ENCODE measurements at places on chromosomes 1 and 21.

GRCh38 chr1:173573596-173573995 is 29.3 kb downstream of the SLC9C2 start:
- DNase-seq: no peak

DNA sequence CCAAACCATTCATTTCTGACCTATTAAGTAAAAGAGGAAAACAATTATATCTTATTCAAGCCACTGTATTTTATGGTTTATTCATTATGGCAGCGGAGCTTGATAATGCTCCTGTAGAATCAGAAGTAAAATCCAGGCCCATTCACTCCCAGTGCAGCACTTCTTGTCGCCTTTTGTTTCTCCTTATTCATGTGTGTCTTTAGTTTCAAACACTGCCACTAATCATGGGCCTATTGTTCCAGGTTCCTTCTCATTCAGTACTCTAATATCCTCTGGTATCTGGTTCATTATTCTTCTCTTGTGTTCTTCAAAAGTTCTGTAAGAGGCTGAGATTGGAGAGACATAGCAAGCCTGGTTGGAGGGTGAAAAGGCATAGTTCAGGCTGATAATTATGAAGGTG is 218.3 kb downstream of the LRRIQ3 start:
- no peak for DNase-seq

DNA sequence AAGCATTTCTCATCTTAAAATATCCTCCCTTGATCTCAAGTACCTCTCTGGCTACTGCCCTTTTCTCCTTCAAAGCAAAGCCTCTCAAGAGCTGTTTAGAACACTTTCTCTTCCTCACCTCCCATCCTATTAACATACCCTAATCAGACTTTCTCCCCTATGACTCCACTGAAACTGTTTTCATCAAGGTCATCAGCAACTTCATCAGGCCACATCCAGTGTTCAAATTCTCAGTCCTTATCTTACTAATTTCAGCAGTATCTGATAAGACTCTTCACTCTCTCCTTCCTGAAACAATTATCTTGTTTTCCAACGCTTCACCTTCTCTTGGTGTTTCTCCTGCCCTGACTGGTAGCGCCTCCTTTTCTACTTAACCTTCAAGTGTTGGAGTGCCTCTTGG is 1.5 kb upstream of the RAP1A start:
- DNase-seq: no peak

- no peak for DNase-seq
These were observed 404 bp upstream of the CPLANE2 start for GRCh38 chr1:16237343-16237830.

GRCh38 chr1:183585038-183585437 is 5.2 kb downstream of the NCF2 start:
- DNase-seq: no peak

DNA sequence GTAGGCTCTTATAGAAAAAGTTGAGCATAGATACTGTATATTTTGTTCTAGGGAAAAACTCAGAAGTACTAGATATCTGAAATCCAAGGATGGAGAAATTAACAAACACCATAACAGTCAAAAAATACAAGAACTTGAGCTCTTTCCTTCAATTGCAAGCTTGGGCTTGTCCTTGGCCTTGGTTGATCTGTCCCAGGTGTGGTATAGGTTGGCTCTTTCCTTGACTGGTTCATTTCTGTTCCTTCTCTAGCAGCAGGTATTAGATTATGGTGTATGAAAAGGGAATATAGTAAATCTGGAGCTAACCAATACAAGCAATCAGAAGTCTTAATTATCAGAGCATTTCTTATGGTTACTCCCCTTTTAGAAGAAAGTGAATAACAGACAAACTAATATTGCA is 198.6 kb downstream of the GPATCH2 start:
- no peak for DNase-seq

GRCh38 chr21:17585875-17586450 is 26.7 kb downstream of the BTG3 start:
- DNase-seq: no peak

GRCh38 chr1:197096137-197096536 is 29.1 kb upstream of the F13B start:
- no peak for DNase-seq

- no peak for DNase-seq
These were observed 15.5 kb downstream of the AZIN2 start for GRCh38 chr1:33096363-33097005.

GRCh38 chr1:233406994-233407631 is 79.6 kb downstream of the MAP3K21 start:
- no peak for DNase-seq

DNA sequence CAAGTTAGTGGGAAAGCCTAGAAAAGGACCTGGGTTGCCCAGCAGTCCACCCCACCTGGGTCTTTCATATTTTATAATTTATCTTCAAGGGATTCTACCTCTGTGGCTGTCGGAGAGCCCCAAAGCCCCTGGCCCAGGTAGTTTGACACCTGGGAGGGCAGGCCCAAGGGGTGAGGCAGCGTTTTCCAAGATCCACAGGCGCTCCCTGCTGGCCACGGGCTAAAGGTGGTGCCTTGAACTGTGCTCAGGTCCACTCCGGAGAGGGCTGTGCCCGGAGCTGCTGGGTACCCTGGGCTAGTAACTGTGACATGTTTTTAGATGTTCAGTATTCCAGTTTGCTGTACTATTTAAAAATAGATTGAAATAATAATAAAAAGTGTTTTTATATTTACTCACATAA is 37.2 kb upstream of the CRNN start:
- no peak for DNase-seq

DNA sequence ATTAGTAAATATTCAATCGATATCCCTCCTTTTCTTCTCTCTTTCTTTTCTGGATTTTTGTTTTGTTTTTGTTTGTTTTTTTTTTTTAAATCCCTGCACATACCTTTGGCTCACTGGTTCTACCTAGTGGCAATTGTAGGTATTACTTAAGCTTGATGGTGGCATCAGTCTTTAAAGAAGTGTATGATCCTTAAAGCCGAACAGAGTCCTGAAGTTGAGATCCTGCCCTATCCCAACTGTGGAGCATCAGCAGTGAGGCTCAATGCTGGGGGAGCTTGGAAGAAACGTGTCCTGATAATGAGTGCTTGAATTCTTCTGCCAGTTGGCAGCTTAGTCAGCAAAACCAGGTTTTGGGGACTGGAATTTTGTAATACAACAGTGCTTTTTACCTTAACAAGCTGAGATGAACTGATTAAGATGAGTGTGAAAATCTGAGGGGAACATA is 60.8 kb downstream of the FASLG start:
- no peak for DNase-seq

DNA sequence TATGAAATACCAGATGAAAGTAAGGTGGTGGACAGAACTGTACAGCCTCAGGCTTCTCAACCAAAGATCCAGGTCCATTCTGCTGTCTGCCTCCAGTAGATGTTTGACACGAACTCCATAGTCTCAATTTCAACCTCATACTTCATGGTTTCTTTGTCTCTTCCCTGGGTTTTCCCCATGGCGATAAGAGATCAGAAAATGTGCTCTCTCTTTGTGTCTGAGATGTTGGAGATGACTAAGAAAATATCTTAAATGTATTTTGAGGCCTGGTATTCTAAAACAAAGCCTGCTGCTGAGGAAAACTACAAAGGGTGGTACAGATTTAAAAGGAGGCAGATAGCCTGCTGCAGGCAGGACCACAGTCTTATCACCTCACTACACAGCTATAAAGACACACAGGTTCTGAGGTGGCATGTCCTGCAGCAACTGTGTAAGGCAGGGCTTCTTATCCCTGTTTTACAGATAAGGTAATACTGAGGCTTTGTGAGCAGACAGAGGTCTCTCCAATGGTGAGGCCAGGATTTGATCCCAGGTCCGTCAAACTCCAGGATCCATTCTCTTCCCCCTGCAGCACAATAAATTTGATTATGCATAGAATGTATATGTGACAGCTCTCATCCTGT is 40.0 kb upstream of the CACNA1E start:
- no peak for DNase-seq

DNA sequence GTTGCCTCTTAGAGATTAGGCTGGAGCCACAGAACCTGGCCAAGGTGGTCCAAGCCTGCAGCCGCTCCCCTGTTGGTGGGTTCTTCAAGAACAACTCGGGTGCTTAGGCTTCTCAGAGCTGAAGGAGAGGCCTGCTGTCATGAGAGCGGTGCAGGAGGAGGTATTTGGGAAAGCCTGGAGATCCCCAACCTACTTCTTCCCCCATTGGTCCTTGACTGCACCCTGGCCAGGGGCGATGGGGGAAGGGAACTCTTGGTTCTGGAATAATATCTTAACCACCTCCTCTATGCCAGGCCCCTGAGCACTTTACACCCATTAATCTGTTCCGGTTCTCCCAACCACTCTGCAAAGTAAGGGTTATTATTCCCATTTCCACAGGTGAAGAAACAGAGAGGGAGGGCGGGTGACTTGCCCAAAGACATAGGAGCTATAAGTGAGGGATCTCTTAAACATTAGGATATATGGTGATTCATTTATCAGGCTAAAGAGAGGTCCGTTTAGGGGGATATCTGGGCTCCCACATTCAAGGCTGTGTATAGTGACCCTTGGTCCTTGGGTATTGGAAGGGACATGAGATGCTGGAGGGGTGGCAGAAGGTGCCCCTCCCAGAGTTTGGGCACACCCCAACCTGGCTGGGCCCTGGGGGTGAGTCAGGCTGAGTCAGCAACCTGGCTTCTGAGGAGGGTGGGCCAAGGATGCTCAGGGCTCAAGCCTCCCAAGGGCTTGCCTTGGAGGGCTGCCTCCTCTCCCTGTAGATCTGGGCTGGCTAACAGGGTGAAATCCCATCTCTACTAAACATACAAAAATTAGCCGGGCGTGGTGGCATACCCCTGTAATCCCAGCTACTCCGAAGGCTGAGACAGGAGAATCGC is 5.2 kb downstream of the TRNP1 start:
- no peak for DNase-seq

- no peak for DNase-seq
These were observed 5.1 kb downstream of the KCNJ15 start for GRCh38 chr21:38261851-38262250.

DNA sequence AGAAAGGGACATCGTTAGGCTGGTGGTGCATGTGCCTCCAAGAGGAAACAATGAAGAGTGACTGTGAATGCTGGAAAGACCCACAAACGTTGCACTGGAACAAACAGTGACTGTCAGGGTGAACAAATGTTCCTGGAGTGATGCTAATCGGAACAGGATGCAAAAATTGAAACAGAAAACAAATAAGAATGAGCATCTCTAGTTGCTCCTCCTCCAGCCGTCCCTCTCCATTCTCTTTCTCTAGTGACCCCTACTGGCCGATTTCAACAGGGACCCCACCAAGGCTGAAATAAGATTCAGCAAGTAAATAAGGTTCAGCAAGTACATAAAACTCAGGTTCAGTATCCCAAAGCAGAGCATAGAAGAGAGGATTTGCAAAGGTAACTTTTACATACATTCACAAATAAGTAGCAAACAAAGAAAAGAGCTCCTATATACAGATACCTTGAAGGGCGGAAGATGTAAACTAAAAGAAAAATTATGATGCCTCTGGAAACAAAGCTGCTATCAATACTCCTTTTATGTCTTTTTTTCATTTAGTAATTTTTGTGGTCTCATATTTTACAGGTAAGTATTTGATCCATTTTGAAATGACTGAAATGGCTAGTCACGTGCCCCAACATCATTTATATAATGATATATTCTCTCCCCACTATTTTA is 836.1 kb upstream of the ADAMTS5 start:
- no peak for DNase-seq

DNA sequence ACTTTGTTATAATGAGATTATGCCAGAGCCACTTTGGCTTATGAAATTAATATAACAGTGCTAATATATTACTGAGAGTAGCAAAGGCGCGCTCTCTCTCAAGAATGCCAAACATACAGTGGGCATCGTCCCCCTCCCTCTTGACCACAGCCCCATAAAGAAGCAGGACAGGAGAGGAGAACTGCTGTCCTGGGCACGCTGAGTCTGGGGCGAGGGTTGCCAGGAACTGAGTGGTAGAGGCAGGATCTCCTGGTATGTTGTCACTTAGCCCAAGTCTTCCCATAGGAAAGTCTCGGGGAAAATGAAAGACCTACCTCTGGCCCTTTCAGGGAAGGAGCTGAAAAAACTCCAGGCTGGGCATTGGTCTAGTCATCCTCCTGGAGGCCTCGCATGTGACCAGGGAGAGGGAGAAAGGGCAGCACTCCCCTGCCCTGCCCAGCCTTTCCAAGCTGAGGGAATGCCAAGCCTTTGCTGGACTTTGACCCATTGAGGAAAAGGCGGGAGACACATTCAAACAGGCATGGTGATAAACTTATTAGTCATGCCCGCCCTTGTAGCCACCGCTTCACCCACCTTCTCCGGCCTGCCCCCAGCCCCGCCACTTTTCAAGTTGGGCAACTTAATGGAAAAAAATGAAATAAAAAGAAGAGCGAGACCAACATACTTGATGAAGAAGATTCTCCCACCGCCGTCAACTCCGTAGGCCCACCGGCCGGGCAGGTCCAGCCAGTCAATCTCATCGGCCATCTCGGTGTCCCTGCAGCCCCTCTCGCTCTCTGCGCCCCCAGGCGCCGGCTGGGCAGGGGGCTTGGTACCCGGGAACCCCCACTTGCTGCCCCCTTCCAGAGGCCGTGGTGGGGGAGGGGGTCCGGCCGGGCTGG is 17.4 kb upstream of the PLEKHA6 start:
- no peak for DNase-seq

GRCh38 chr1:6069573-6069972 is 23.9 kb downstream of the KCNAB2 start:
- no peak for DNase-seq

DNA sequence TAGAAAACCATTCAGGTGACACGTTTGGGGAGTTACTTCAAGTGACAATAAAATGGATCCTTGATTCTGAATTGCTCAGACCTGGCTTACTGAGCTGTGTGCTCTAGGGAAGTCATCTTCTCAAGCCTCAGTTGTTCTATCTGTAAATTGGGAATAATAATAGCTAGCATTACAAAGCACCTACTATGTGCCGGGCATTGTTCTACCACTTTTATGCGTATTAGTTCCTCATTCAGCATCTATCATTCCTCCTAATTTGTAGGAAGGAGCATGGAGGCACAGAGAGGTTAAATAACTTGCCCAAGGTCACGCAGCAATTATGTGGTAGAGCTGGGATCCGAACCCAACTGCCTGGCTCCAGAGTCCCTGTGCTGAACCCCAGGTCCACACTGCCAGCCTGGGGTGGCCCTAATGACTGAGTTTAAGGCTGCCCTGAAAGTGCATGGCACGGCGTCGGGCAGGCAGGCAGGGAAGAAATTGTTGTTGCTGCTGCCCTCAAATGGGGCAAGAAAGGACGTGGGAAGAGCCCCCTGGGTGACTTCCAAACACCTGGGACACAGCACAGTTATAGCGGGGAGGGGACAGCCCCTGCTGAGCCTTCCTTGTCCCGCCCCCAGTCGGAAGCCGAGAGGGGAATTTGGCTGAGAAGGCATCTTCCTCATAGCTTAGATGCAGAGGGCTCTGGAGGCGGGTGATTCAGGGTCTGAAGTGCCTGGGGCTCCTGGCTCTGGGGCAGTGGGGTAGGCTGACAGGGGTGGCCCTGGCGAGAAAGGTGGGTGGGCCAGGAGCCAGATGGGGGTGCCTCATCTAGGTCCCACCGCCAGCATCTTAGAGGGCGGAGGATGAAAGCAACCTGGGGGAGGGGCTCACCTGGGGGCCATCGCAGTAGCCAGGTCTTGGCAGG is 86.5 kb upstream of the IFFO2 start:
- DNase-seq: no peak

Data from right forelimb (tissue), 1 donor.